ENCODE measurements at places on chromosomes 11 and 22.

GRCh38 chr11:114058871-114059277 lies 637 bp upstream of the ZBTB16 start:
- DNase-seq: no peak

GRCh38 chr11:7637447-7638157 lies 35.7 kb downstream of the CYB5R2 start:
- no peak for DNase-seq

DNA sequence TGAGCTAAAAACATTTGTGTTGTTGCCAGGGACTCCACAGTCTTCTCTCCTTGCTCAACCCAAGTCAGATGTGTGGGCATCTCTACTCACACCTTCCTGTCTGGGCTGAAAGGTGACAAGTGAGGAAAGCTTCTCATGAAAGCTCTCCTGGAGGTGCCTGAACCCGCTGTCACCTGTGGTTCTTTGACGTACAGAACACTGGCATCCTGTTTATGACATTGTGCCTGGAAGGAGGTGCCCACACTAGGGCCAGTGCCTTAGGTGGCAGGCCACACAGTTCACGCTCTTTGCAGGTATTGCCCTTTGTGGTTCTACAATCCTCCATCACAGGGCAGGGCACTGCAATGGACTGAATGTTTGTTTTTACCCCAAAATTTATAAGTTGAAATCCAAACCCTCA lies 108.5 kb downstream of the CD44 start:
- DNase-seq: no peak

DNA sequence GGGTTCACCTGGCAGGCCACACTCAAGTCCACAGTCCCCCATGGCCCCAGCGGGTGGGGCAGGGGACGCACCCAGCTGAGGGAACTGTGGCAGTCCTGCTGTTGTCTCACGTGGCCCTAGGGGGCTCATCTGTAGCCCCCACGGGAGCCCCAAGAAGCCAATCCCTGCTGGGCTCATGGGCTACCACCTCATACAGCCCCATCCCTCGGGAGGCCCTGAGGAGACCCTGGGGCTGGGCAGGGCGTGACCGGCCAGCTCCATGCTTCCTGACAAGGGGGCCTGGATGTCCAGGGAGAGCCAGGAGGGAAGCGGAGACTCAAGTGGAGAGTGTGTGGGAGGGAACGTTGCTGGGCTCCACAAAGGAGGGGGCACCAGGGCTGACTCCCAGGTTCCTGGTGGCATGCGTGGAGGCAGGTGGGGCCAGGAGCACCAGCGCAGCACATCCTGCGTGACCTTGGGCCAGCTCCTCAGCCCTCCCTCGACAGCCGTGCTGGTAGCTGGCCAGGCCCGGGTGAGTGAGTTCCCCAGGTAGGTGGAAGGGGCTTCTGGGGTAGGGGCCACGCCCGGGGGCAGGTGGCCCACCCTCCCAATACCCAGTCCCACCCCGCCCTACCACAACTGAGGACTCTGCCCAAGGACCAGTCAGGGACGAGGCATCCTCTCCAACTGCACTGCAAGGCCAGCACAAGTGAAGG lies 7.9 kb downstream of the RTN4R start:
- DNase-seq: no peak

DNA sequence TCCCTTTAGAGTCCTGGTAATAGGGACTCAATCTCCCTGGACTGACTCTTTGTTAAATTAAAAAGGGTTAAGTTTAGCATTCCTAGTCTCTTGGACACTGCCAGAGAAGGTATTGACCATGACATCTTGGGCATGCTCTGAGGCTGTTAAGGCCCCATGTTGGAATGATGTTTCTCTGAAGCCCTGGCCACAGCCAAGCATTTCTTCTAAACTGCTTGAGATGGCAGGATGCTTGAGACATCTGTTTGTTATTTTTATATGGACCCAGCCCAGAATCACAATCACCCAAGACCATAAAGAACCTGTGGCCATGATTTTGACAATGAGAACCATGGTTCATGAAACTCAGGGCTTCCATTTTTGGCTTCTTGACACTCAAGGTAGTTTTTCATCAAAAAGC lies 5.5 kb upstream of the ANKK1 start:
- no peak for DNase-seq

DNA sequence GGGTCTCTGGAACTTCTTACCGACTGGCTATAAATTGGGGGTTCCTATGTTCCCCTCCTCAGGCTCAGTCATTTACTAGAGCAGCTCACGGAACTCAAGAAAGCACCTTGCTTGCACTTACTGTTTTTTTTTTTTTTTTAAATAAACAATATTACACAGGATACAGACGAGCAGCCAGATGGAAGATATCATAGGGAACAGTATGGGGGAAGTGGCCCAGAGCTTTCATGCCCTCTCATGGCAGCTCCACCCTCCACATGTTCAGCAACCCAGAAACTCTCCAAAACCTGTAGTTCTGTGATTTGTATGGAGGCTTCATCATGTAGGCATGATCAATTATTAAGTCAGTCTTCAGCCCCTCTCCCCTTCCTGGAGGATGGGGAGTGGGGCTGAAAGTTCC lies 7.5 kb downstream of the UVRAG start:
- no peak for DNase-seq

DNA sequence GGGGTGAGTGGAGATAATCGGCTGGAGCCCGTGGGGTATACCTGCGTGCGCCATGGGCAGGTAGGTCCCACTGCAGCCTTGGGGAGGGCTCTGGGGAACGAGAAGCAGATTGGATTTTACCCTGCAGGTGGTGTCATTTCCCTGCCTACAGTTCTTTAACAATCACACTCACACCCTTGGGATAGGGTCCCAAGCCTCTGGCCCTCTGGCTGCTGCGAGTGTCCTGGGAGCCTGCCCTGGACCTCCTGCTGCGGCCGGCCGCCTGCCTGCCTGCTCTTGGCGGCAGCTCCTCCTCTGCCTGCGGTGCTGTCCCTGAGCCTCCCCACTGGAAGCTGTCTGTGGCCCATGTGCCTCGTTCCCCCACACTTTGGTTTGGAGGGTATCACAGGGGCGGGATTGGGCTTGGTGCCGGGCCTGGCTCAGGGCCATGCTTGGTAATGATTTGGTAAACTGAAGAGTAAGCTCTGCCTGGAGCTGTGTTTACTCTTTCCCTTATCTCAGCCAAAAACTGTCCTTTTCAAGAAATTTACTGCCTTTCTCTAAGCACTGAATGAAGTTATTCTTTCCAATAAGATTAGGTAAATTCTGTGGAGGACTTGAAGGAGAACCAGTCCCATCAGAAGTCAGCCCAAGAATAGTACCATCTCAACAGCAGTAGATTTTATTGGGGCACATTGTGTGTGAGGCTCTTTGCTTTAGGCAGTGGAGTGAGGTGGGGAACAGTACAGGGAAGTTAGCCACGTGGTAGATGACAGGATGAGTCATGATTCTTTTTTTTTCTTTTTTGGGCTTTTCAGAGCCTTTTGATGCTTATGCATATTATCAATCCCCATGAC lies 53.7 kb downstream of the TBC1D22A start:
- no peak for DNase-seq

- DNase-seq: no peak
These were observed 502.4 kb downstream of the MIAT start for GRCh38 chr22:27159716-27160295.

DNA sequence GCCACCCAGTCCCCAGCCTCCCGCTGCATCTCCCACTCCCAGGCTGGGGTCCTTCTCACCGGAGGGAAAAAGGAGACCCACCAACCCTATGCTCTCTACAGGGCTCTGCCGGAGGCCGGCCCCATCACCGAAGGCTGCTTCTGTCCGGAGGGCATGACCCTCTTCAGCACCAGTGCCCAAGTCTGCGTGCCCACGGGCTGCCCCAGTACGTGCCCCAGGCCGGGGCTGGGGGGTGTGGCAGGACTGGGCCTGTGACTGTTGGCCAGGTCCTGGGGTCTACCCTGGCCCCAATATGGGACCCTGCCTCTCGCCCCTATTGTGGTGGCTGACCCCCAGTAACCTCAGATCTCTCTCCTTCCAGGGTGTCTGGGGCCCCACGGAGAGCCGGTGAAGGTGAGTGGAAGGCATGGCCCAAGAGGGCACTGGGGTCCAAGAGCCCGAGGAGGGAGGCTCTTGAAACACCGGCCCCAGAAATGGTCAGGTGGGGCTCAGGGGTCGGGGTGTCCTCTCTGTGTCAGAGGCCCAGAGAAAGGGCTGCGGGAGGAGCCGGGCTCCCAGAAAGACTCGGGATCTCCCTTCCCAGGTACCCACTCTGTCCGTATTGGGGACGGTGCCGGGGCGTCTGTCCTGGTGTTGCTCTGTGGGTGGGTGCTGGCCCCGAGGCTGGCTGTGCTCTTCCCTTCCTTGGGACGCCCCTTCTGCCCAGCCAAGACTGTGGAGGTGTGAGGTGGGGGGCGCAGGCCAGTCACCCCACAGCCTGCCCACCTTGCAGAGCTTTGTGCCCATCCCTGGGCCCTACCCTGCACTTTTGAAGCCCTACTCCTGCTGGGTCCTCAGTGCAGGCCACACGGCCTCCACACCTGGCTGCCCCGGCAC lies 26.1 kb upstream of the MUC5B start:
- no peak for DNase-seq

DNA sequence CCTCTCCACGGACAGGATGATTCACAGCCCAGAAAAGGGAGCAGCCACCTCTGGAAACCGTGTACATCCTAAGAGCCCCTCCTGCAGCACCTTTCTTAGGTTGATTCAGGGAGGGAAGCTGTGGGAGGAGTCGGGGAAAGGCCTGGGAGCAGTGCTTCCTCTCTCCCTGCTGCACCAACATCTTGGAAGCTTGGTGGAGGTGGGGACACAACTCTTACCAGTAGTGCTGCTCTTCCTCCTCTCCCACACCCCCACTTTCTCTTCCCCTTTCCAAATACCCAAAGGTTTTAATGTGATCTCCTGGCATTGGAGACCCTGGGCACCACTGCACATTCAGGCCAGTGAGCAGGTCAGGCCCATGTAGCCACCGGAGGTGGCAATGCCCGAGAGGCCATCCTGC lies 46.4 kb upstream of the HORMAD2 start:
- no peak for DNase-seq

DNA sequence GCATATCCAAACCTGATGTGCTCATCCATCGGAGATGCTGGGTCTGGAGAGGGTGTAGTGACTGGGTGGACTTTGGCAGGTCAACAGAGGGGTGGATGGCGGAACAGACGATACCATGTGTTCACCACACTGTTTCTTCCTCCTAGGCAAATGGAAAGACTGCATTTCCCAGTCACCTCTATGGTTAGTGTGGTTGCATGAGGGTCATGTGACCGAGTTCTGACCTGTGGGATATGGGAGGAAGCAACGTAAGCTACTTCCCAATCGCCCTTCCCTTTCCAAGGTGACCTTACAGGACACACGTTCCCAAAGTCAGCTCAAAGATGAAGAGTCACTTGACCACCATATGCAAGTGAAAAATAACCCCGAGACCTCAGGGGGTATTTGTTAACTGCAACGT lies 27.7 kb downstream of the TSPAN32 start:
- DNase-seq: no peak

DNA sequence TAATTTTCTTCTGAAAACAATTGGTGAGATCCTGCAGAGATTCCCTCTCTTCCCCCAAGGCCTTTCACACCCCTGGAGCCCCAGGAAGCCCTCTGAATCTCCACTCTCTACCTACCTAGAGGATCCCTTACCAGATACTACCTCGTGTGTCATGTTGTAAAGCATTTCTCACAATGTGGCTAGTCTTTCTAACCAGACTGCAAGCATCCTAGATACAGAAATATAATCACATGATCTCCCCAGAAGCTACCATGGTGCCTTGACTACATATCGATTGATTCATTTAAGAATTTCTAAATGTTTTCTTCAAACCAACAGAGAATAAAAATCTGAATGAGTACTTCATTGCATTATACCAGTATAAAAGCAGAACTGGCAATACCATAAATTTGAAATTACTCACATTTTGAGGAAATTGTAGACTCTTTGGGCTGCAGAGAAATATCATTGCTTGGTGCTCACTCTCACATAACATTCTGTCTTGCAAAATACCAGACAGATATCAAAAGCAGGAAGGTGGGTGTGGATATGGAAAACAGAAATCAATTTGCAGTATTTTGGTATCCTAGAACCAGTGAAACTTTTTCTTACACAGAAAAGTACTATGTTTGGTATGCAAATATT lies 113.5 kb downstream of the MAML2 start:
- DNase-seq: no peak

GRCh38 chr11:100812517-100812916 lies 125.4 kb downstream of the ARHGAP42 start:
- DNase-seq: no peak

- no peak for DNase-seq
These were observed at the start of gene RFPL2 for GRCh38 chr22:32204856-32205722. RFPL2 (minus strand) TSS chr22:32205073; CDS start chr22:32202451, 2,622 bp downstream.

- DNase-seq: no peak
These were observed 3.3 kb upstream of the TYMP start for GRCh38 chr22:50532824-50533796.
